ENCODE measurements at places on chromosomes 3 and 15. TPM values are rescaled to one million over a fixed set of nuclear protein-coding genes. Genes with fewer than 3 reads are reported as not detected.

DNA sequence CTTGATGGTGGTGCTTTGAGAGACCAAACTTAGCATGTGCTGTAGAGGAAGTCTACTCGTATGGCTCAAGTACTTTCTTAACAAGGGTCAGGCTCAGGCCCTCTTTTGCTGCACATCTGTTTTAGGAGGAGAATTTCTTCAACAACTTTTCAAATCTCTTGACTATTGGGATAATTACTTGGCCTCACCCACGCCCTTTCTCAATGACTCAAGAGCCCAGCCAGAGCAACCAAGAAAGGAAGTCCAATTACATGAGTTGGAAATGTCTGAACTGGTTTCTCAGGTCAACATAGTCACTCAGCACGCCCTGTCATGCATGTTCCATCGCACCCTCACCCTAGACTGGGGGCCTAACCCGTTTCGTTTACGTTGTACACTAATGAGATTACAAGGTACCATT lies 44.8 kb upstream of the UMPS start:
- no peak for ATAC-seq

DNA sequence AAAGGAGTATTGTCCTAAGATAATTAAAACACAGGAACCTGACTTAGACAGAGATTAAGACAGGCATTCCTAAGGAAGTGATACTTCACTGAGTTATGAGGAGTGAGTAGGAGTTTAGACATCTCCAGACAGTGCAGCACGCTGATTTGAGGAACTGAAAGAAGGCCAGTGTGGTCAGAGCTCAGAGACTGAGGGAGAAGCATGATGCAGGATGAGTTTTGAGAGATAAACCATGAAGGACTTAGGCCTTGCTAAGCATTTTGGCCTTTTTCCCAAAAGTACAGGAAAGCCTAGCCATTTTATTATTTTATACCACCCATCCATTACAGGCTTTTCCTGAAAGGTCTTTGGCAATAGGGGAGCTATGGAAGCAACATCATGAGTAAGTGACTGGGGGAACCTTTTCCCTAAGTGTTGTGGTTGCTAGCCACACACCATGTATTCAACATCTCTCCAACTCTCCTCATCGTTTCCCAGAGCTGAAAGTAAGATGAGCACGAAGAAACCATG lies 375.6 kb upstream of the TPRG1 start:
- no peak for ATAC-seq

DNA sequence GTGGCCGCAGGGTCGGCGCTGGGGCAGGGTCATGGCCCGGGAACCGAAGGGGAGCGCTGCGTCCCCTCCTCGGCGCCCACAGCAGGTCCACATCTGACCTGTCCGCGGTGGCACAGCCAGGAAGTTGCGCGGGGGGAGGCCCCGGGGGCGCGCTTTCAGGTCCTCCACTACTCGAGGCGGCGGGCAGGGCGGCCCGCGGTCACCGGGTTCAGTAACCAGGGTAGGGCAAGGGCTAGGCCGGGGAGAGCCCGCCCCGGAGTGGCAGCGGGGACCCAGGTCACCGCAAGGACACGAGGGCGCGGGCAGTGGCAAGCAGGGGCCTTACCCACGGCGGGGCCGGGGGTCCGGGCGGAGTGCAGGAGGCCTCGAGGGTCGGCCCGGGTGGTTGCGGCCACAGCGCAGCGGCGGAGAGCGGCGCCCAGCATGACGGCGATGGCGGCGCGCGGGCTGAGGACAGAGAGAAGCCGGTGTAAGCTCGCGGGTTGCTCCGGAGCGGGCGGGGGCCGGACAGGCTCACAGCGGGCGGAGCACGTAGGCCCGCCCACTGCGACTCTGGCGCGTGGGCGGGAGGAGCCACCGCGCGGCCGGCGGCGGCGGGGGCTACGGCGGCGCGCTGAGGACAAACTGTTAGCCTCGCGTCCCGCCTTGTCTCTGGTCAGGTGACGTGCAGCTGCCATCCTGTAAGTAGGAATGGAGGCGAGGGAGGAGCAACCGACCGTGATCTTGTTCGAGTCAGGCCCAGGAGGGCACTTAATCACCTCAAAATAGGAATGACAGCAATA lies at the start of gene COX5A:
Gene COX5A, minus strand, starts transcription at position 484 of the 782 bp plus-strand sequence. Its CDS starts 59 bp downstream, at position 425.
- peak; percentile 97 for ATAC-seq

GRCh38 chr15:74768099-74768770 lies 13.6 kb upstream of the CSK start:
- ATAC-seq, result no peak

DNA sequence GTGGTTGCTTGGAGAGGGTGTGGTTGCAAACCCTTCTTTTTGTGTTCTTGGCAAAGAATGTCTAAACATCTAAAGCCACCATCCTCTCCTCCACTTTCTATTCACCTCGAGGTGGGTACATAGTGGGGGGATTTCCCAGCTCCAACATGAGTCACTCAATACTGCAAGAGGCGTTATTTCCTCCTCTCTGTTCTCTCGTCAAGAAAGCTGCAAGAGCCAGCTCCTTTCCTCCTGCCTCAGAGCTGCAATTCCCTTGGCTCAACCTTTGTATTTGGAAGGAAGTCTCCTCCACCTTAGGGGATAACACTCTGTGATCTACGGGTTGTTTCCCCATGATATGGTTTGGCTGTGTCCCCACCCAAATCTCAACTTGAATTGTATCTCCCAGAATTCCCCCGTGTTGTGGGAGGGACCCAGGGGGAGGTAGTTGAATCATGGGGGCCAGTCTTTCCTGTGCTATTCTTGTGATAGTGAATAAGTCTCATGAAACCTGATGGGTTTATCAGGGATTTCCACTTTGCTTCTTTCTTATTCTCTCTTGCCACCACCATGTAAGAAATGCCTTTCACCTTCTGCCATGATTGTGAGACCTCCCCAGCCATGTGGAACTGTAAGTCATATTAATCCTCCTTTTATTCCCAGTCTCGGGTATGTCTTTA lies 138.4 kb downstream of the PLCL2 start:
- no peak for ATAC-seq

DNA sequence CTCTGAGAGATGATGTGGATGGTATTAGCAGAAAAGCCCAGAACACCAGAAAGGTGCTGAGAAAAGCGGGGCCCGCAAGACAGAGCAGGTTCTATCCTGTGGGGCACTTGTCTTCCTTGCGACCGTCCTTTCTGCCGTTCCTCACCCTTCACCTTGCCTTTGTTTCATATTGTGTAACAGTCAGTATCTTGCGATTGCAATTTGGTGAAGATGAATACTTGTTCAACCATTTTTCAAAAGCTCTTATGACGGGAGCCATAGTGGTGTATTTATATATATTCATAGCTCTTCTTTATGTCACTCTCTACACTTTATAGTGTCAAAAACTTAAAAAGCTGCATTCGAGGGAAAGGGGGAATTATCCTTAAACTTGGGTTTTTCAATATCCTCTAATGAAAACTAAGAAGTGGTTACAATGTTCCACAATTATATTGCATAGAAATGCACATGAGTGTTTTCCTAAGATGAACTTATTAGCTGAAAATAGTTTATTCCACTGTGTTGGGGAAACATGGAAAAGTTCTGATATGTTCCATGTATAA lies 797 bp downstream of the MAP3K13 start:
- peak; percentile 13 for ATAC-seq

- ATAC-seq, result no peak
These were observed 700.5 kb upstream of the NAALADL2 start for GRCh38 chr3:174158674-174159073.

GRCh38 chr3:149717391-149718056 lies 34.8 kb downstream of the COMMD2 start:
- peak; percentile 45 for ATAC-seq

- peak; percentile 100 for ATAC-seq
These were observed 22.8 kb downstream of the MYO1E start for GRCh38 chr15:59349680-59350420.

GRCh38 chr3:176354843-176355242 lies 842.4 kb downstream of the TBL1XR1 start:
- ATAC-seq, result no peak

DNA sequence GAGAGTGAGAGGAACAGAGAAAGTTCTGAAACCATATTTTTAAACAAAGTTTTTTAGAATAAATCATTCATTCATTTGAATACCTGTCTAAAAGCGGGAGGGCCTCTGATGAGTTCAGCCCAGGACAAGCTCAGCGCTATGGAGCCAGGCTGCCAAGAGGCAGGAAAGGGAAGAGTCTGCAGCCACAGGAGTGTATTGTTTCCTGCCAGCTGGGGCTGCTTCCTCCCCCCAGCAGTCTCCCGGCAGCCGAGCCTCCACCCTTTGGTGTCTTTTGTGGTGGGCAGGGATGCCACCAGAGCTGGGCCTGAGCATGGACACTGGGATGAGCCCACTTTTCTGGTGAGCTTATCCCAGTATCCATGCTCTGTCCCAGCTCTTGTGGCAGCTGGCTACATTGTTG lies 199.5 kb upstream of the TPRG1 start:
- ATAC-seq, result no peak

GRCh38 chr3:72932416-72932815 lies 44.6 kb downstream of the GXYLT2 start:
- no peak for ATAC-seq

DNA sequence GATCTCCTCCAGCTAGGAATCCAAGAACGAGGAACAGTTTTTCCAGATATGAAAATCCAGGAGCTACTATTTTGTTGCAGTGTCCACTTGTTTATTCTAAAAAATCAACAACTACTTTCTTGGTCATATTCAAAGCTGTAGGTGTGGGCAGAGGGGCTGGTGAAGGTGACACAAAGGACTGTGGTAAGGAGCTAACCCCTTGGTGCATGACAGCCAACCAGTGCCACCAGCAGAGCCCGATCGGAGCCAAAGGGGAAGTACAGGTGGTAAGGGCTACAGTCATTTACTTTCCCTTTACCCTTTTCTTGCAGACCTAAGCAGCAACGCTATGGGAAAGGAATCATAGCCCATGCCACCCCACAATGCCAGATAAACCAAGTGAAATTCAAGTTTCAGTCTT lies 30.7 kb downstream of the PLA1A start:
- no peak for ATAC-seq

GRCh38 chr3:97680210-97680609 lies 84.3 kb upstream of the ARL6 start:
- ATAC-seq, result no peak

- peak; percentile 92 for ATAC-seq
These were observed 928 bp downstream of the ANKRD34C start for GRCh38 chr15:79283252-79284048.

- peak; percentile 69 for ATAC-seq
These were observed 65.8 kb downstream of the MB21D2 start for GRCh38 chr3:192851821-192852372.

GRCh38 chr3:126646674-126647073 lies 8.2 kb downstream of the TXNRD3 start:
- no peak for ATAC-seq

DNA sequence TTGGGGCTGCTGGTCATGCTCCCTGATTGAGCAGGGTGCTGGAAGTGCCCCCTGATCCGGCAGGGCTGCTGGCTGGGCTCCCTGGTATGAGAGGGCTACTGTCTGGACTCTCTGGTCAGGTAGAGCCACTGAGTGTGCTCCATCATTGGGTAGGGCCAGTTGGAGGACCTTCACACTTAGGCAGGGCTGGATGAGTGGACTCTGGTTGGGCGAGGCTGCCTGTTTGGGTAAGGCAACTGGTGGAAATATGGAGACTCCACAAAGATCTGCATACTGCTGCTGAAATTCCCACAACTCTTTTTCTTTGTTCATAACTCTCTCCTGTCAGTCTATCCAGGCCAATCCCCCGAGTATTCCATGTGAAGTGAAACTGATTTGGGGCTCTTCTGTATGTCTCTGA lies 80.8 kb downstream of the CD200 start:
- no peak for ATAC-seq

DNA sequence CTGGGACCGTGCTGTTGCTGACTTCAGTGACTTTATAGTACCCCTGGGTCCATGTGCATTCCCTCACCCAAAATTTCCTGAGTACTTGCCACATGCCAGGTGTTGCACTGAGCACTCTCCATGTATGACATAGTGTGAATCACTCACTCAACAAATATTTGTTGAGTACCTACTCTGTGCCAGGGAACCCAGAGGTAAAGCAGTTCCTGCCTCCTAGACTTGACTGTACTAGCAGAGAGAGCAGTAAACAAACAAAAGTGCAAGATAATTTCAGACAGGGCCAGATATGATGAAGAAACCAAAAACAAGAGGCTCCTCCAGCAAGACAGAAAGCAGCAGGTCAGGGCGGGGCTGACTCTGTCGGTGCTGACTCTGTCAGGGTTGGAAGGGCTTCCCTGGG lies 12.2 kb downstream of the TGM4 start:
- ATAC-seq, result no peak

GRCh38 chr3:47901280-47901833 lies 98.4 kb downstream of the DHX30 start:
- no peak for ATAC-seq

DNA sequence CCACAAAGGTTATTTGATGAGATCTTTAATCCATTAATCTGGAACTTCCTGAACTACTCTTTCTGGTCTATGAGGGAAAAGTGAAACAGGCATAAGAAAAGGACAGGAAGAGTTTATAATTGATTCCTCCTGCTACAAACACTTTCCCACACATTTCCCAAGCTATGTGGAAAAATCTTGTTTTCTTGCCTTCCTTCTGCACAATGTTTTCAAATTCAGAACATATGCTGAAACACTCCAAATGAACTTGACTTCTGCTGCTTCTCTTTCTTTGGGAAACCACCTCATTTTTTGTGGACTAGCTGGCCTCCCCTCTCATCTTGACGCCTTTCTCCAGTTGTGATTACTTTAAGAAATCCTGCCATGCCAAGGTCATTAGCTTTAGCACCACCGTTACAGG lies 100.7 kb upstream of the PTPRG start:
- ATAC-seq, result no peak

GRCh38 chr3:12750223-12750622 lies 8.8 kb downstream of the TMEM40 start:
- no peak for ATAC-seq

DNA sequence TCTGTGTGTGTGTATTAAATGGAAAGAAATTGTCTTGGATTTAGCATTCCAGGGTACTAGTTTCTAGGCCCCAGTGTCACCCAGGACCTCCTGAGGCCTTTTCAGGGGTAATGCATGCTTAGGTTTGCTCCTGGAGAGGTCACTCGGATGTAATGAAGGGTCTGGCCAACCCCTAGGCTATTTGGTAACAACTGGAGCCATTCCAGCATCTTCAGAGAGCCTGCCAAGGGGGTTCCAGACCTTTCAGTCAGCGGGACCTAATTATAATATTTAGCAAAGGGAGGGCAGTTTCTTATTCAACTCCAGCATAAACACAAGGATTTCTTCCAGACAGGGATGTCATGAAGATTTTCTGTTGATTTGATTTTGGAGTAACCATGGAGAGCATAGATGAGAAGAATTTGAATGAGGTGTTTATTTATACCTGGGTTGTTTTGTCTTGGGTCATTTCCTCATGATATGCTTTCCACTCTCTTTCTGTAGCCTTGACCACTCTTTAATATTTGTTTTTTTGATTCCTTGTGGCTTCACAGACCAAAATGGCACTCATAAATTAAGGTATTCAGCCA lies 17.4 kb downstream of the KAT2B start:
- ATAC-seq, result no peak

HCN4 gene
- total RNA-seq, result 6.4 TPM

ZNF774 gene
- total RNA-seq, result 2.0 TPM

HESX1 gene
- total RNA-seq, result 1.8 TPM

MYEF2 gene
- total RNA-seq, result 122 TPM

SYNPR gene
- total RNA-seq, result 3.0 TPM

PAQR5 gene
- 1.3 TPM for total RNA-seq

DAPK2 gene
- total RNA-seq, result 0.88 TPM

NIT2 gene
- total RNA-seq, result 5.6 TPM

BCL2A1 gene
- not detected for total RNA-seq

HIGD2B gene
- total RNA-seq, result not detected

SNTN gene
- not detected for total RNA-seq

TNK2 gene
- 13.1 TPM for total RNA-seq

MUC4 gene
- not detected for total RNA-seq

BFSP2 gene
- total RNA-seq, result not detected
